Hair follicular keratinocyte (primary cell): ENCODE measurements at places on chromosomes 3 and 15. TPM values are rescaled to one million over a fixed set of nuclear protein-coding genes. Genes with fewer than 3 reads are reported as not detected.

UCN2 gene
- total RNA-seq, result 6.1 and 6.7 TPM in 2 replicates

GOLGA6L7 gene
- total RNA-seq, result not detected in 2 replicates

KLF15 gene
- total RNA-seq, result not detected in 2 replicates

COL6A5 gene
- not detected in 2 replicates for total RNA-seq

TUSC7 gene
- total RNA-seq, result not detected in 2 replicates

ERICH6 gene
- not detected in 2 replicates for total RNA-seq

GOLGA8S gene
- not detected in 2 replicates for total RNA-seq

RAD51 gene
- 4.2 and 15.0 TPM in 2 replicates for total RNA-seq

RYR3 gene
- total RNA-seq, result not detected in 2 replicates

GHRL gene
- not detected in 2 replicates for total RNA-seq

MAP3K13 gene
- 17.6 and 20.6 TPM in 2 replicates for total RNA-seq

CYP19A1 gene
- total RNA-seq, result not detected in 2 replicates

UROC1 gene
- not detected in 2 replicates for total RNA-seq

PDCD7 gene
- 16.2 and 23.4 TPM in 2 replicates for total RNA-seq

SPATA16 gene
- total RNA-seq, result not detected in 2 replicates

CHRNA5 gene
- 1.4 and 3.8 TPM in 2 replicates for total RNA-seq

ARNT2 gene
- 0.11 and 0.23 TPM in 2 replicates for total RNA-seq

GOLGA6B gene
- total RNA-seq, result not detected in 2 replicates

ZIC1 gene
- total RNA-seq, result 1.2 TPM in 1 of 2 replicates, not detected in the other

FEZF2 gene
- not detected in 2 replicates for total RNA-seq

NOX5 gene
- total RNA-seq, result 0.30 and 1.0 TPM in 2 replicates

BNC1 gene
- total RNA-seq, result 98.3 and 103 TPM in 2 replicates

CCDC39 gene
- 0.04 TPM in 1 of 2 replicates, not detected in the other for total RNA-seq

VEPH1 gene
- 0.08 and 0.34 TPM in 2 replicates for total RNA-seq

SI gene
- total RNA-seq, result not detected in 2 replicates
